ENCODE measurements at places on chromosomes 12 and 14.

DNA sequence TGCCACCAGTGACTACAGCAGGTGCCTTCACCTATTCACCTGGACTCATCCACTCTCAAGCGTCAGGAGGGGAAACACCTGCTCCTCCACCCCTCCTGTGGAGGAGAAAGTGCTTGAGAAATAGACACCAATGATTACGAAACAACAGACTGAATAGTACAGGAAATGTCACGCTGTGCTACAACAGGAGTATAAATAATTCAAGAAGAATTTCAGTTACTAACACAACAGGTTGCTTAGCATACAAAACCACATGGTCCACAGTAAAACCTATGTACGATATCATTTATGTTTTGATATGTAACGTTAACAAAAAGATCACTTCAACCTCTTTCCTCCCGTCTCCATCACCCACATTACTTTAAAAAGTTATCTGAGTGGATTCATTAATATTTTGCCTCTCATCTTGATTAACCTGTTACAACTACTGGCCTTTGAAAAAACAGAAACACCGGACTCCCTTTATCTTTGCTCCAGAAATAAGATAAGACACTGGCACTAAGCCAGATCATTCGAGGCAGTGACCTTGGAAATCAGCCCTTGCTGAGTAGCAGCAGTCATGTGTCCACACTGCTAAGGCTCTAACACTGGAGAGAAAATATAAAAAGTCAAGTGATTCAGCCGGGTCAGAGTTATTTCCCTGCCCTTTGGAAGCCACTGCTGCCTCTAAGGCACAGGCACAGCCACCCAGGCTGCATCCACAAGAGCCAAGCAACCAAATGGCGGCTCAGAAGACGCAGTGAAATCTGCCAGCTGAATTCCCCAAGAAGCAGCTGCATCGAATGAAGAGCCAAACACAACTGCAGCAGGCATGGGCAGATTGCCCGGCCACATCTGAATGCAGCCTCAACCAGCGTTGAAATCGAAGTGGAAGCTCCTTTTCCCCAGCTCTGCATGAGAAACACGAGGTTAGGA lies 40.9 kb downstream of the NT5DC3 start:
- DNase-seq: peak; percentile 99

DNA sequence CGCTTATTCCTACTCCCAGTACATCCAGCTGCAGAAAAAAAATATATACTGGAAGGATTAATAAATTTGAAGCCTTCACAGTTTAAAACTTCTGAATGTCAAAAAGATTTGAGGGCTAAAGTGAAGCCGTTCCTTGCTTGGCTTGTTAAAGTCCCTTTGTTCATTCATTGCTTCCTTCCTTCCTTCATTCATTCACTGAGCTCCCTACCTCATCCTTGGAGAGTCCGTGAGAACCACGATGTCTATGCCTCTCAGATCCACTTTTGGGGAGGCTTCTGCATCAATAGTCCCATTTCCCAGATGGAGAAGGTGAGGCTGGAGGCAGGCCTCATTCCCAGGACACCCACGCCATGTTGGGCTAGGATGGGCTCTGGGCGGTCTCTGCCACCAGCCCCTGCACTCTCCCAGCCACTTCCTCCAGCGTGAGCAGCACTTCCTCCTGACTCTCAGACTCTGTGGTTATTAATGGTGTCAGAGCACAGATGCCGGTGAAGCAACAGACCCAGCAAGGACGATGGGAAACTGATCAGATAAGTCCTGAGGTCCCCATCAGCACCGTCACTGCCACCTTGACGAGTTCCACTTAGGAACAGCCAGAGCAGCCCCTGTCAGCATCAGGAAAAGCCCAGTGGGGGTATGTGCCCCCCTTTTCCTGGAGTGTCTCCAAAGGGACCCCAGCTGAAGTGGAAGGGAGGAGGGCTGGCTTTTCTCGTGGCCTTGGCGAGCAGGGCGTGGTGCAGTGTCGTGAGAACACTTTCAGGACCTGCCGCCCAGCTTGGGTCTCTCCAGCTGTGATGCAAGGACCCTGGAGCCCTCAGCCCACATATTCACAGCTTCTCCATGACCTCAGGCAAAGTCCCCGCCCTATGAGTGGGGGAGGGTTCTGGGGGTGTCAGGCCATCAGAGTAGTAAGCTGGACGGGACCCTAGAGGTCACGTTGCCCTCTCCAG lies 21.2 kb downstream of the ASB2 start:
- no peak for DNase-seq

- peak; percentile 70 for DNase-seq
Measured at GRCh38 chr12:98743362-98743953, 98.4 kb downstream of the APAF1 start.

GRCh38 chr12:105986779-105987684 lies 151.7 kb downstream of the NUAK1 start:
- DNase-seq: no peak

- DNase-seq: no peak
Measured at GRCh38 chr12:54471793-54472192, 1.6 kb downstream of the GTSF1 start.

DNA sequence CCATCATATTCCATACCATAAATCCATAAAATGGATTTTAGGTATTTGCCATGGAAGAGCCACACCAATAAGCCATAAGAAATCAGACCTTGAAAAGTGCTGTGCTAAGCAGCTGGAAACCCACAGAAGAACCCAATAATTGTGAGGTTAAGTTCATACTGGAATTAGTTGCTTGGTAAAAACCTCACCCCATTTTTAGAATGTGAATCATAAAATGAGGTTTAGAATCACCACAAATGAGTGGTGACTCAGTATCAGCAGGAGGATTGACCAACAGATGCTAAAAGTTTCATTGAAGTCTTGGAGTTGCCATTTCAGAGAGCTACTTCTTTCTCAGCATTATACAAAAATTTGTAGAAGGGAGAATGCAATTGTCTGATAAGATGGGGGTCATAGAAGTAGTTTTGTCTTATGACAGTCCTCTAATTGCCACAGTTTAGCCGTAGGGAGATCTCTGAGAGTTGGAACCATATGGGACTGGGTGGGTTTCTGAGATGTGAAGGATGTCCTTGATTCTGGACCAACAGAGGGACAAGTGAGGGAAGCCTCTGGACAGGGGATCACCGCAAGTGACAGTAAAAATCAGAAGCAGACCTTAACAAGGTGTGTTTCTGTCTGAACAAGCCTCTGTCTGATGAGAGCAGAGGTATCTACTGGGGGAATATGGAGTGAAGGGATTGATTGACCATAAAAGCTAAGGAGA lies 1.4 kb upstream of the STON2 start:
- DNase-seq: no peak

- DNase-seq: no peak
Measured at GRCh38 chr12:40534828-40535227, 157.4 kb upstream of the CNTN1 start.

GRCh38 chr12:105806400-105806770 lies 332.4 kb downstream of the NUAK1 start:
- no peak for DNase-seq

GRCh38 chr14:103679351-103679750 lies 35.9 kb downstream of the XRCC3 start:
- DNase-seq: peak; percentile 41

DNA sequence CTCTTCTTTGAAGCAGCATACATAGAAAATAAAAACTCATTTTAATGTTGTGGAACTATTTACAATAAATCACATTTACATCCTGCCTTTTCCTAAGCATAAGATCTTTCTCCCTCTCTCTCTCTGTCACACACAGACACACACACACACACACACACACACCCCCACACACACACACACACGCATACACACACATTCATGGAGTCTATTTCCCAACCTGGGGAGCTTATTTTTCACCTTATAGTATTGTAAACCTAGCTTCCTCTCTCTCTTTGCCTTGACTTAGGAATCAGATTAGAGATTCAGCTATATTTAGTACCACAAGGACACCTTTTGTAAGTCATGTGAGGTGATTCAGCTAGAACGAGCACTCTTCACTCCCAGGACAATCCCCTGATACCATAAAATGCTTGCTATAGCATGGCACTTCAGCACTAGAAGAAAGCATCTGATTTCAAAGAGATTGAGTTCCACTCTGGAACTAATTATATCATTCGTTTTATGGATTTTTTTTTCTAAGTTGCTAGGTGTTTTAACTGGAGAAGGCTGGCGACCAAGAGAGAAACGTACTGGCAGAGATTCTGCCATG lies 23.6 kb downstream of the TMEM30B start:
- DNase-seq: peak; percentile 36

DNA sequence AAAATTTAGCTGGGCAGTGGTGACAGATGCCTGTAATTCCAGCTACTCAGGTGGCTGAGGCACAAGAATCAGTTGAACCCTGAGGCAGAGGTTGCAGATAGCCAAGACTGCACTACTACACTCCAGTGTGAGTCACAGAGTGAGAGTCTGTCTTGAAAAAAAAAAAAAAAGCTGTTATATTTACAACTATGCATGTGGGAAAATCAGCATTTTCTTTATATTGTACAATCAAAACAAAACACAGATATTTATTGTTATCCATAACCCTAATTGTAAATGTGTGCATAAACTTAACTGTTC lies 12.5 kb downstream of the C1R start:
- DNase-seq: no peak

GRCh38 chr12:31205054-31205453 lies 120.9 kb downstream of the SINHCAF start:
- no peak for DNase-seq

DNA sequence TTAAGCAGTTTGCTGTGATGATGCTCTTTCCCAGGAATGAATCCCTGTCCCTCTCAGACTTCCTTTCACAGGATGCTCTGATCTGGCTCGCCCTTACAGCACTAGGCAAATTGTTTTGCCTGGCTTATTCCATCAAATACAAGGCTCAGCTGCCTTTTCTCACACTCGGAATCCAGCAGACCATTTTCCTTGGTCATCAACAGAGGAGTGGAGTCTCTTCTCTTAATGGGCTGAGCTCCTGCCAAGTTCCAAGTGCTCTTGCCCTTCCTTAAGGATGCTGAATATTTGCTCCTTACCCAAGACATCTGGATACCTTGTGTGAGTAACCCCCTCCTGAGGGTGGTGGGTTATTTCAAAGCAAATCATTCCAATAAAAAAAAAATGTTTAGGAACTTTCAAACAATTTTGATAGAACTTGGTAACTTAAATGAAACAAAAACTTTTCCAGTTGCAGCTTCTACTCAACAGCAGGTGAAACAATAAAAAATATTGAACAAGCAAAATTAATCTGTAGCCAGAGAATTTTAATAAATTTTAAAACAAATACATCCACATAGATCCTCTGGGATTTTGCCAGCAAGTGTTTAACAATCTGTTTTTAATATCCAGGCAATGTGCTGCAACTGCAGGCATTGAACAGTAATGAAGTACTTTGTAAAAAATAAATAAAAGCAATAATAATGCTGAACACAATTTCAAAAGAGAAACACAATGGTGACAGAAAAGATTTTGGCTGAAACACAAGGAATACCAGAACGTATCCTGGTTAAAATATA lies 264.0 kb upstream of the FAR2 start:
- DNase-seq: no peak

DNA sequence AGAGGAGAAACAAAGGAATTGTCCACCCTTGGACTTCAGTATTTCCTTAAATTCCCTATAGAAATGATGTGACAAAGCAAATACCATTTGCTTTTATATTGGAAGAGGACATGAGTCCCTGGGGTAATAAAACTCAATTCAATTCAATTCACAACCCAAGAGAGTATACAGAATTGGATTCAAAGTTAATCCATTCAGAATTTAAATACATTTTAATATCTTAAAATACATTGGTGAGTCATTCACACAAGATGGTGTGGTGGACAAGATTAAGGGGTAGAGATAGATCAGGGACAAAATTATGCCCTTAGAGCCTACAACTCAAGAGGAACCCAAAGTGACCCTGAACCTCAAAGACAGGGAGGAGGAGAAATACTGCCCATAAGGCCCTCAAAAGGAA lies 495.0 kb upstream of the TMPO start:
- no peak for DNase-seq

GRCh38 chr12:101967506-101967905 lies 90.1 kb downstream of the DRAM1 start:
- no peak for DNase-seq

DNA sequence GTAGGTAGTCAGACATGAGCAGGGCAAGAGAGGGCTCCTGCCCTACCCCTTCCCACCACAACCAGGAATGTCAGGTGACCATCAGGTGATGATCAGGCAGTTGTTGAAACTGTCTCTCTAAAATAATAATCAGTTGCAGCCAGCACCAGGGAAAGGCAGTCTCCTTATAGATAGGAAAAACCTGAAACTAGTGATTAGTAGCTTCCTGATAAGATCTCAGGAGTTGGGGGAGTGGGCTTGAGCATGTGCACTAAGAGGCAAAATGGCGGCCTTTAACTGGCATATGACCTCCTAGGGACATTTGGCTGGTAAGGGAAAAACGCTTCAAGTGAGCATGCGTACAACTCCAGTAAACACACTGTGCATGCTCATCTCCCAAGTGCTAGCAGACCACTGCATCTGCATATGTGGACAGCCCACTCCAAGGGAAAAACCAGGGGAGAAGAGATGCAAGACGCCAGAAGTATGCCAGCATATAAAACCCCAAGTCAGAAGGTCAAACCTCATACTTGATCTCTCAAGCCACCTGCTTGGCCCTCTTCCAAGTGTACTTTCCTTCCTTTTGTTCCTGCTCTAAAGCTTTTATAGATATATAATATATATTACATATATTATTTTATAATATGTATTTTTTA lies 37.1 kb downstream of the TGFB3 start:
- DNase-seq: no peak

GRCh38 chr12:51832354-51833107 lies 16.0 kb downstream of the FIGNL2 start:
- DNase-seq: no peak

DNA sequence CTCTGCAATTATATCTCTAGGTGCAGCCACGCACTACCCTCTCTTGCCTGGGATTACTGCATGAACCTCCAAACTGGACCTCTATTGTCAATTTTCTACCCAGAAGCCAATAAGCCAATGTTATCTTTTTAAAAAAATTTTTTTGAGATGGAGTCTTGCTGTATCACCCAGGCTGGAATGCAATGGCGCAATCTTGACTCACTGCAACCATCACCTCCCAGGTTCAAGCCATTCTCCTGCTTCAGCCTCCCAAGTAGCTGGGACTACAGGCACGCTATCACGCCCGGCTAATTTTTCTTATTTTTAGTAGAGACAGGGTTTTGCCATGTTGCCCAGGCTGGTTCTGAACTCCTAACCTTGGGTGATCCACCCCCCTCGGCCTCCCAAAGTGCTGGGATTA lies 11.2 kb upstream of the PXN start:
- DNase-seq: no peak

DNA sequence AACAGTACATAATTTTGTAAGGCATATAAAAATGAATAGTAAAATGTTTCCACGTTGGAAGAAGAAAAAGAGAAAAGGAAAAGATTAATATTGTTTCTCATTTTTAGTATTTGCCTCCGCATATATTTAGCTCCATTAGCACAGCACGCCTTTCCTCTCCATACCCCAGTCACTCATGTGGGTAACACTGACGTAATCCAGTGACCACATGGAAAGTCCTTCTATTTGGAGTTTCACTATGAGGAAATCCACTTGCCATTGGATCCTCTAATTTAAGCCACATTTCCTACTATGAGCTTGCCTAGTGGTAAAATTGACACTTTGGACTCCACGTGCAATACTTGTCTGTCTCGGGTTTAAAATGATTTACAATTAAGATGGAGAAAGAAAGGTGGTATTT lies 5.7 kb upstream of the SLCO1A2 start:
- DNase-seq: no peak

All from DMS53 (cell line).